ENCODE measurements at places on chromosomes 7 and 10.

- no peak for DNase-seq
These were observed 1047.6 kb upstream of the AUTS2 start for GRCh38 chr7:68550635-68551034.

DNA sequence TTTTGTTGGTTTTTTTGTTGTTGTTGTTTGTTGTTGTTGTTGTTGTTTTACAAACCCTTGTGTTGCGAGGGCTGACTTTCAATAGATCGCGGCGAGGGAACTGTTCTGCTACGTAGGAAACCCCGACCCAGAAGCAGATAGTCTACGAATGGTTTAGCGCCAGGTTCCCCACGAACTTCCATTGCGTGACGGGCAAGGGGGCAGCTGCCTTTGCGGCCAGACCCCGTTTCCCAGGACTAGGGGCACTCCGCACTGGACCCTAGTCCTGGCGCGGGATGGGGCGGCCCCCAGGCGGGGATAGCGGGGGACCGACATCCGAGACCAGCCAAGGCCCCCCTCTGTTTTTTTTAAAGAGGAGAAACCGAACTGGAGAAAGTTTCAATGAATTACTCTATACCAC is 119.6 kb downstream of the LRRTM3 start:
- DNase-seq, result no peak

GRCh38 chr10:71714031-71714410 is 5.6 kb downstream of the C10orf105 start:
- peak; percentile 65 for DNase-seq

DNA sequence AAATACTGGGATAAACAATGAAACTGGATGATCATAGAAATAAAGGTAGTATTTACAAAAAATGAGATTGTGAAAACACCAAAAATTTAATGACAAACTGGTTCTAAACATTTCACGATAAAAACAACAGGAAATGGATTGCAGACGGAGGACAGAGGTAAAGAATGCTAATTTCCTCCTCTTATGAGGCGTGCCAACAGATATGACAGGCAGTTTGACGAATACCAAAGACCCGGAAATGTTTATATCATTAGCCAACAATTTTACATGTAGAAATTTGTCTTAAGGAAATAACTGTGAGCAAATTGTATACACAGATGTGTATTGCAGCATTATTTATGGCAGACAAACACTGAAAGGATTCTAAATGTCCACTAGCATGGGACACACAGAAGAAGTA is 162.0 kb upstream of the MGMT start:
- no peak for DNase-seq

- DNase-seq, result no peak
These were observed 12.0 kb upstream of the KCNMA1 start for GRCh38 chr10:77649333-77650331.

DNA sequence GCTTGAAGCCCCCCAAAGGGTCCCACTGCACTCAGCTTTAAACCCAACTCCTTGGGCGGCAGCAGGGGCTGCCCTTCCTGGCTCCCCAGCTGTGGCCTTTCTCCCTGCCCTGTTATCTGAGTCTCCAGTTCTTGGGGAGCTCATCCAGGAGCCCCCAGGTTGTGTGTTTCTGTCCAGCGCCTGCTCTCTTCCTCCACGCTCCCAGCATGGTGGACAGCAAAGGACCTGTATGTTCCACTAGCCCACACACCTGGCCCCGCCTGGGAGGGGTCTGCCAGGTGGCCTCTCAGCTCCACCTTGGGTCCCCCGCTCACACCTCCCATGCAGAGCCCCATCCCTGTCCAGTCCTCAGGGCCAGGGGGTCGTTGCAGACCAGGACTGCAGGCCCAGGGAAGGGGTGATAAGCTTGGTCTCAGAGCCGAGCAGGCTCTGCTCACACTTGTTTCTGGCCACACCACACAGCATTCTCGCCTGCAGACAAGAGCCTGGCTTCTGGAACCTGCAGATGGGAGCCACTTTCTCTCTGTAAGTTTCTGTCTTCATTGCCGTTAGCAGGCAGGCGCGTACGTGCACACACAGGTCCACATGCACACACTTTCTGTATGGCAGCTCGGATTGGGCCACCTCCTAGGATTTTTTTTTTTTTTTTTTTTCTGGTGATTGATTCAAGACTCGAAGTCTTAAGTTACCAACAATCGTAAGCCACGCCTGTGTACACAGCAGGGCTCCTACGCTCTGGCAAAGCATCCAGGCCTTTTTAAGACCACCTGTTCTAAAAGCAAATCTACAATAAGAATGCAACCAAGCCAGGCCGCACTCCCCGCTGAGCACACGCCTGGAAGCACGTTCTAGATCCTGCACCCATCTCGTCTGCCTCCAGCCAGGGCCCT is 104.6 kb downstream of the CYTH3 start:
- DNase-seq, result no peak

DNA sequence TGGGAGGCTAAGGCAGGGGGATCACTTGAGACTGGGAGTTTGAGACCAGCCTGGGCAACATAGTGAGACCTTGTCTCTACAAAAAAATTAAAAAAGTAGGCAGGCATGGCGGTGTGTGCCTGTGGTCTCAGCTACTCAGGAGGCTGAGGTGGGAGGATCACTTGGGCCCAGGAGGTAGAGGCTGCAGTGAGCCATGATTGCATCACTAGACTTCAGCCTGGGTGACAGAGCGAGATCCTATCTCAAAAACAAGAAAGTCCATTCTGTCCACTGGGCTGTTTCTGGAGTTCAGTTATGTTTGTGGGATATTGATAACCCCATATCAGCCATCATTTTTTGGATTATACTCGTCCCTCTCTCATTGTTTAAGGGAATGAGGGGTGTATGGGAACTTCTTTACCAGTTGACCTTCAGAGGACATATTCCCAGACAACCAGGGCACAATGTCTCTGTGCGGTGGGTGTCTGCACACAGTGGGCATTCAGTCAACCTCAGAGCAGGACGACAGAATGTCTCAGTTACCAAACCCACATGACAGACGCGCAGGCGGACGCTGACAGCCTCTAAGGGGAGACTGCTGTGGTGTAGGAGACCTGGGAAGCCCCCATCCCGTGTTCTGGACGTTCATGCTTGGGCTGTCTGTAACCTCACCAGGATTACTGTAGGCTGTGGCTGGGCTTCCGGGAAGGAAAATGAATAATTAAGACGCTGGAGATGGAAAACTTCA is 69.4 kb downstream of the CARD11 start:
- no peak for DNase-seq

GRCh38 chr7:2566890-2567678 is 8.3 kb downstream of the IQCE start:
- DNase-seq, result no peak

DNA sequence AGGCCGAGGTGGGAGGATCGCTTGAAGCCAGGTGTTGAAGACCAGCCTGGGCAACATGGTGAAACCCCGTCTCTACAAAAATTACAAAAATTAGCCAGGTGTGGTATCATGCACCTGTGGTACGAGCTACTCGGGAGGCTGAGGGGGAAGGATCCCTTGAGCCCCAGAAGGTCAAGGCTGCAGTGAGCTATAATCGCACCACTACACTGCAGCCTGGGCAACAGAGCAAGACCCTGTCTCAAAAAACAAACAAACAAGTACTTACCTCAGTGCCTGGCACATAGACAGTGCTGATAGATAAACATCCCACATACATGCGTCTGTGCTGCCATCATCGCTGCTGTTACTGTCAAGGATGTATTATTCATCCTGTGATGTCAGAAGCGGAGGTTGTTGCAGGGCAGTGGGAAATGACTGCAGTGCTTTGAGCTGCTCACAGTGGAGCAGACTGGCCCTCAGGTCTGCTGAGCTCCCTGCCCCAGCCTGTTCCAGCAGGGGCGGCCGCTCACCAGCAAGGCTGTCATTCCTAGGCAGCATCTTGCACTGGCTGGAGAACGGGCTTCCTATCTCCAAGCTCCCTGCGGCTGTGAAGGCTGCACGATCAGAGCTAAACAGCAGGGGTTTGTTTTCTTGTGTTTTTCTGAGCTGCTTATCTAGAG is 18.6 kb downstream of the FOXK1 start:
- DNase-seq, result no peak

GRCh38 chr7:56092789-56093531 is at the start of gene PHKG1:
TSS of gene PHKG1 (minus strand) at chr7:56092952. CDS start at chr7:56088941, 4,011 bp downstream.
- peak; percentile 86 for DNase-seq

GRCh38 chr10:4081685-4082111 is 296.7 kb upstream of the KLF6 start:
- no peak for DNase-seq

DNA sequence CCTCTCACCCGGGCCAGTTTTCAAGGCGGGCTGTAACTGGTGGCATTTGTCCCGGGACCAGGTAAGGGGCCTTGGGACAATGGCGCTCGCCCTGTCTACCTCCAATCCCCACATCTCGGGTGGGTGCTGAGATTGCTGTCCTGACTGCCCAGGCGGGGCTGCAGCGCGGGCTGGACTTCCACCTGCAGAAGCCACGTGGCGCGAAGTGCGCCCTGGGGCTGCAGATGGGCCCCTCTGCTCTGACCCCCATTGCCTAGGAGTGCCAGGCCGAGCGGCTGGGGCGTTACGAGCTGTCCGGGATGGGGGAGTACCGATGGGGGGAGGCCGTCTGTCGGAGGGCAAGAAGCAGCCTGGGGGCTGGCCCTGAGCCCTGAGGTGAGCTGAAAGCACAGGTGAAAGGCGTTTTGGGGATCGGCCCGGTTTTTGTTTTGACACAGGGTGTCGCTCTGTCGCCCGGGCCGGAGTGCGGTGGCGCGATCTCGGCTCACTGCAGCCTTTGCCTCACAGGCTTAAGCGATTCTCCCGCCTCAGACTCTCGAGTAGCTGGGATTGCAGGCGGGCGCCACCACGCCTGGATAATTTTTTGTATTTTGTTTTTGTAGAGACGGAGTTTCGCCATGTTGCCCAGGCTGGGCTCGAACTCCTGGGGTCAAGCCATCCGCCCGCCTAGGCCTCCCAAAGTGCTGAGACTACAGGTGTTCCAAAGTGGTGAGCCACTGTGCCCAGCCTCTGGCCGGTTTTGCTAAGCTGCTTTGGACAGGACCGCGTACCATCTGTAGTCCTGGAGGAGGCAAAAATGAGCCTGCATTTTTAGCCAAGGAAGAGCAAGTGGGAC is at the start of gene SFXN2:
Gene SFXN2, plus strand, starts transcription at position 16 of the 835 bp plus-strand sequence. CDS start 12,001 bp downstream, outside the sequence.
- peak; percentile 80 for DNase-seq

DNA sequence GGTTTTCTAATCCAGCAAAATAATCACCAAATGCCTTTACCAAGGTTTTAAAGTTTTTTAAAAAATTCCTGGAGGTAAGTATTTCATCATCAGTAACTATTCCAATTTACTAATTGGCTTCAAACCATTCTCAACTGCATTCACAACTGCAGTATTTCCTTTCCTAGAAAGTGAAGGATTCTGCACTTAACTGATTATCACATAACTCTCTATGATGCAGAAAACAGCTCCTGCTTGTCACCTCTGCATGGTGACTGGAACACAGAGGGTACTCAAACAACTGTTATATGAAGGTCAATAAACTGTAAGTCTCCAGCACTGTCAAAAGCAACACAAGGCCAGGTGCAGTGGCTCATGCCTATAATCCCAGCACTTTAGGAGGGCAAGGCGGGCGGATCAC is 42.6 kb downstream of the SRPK2 start:
- DNase-seq, result no peak

DNA sequence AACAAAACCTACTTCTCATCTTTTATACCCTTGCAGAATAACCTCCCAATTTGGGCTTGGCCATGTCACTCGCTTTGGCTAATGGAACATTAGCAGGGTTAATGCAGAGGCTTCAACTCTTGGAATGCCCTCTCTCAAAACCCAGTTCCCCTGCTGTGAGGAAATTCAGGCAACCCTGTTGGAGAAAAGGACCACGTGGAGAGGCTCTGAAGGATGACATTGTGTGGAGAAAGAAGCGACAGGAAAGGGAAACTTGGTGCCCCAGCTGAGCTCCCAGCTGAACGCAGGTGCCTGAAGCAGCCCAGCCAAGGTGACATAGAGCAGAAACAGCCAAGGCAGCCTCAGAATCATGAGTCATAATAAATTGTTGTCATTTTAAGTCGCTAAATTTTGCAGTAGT is 214.2 kb upstream of the GHITM start:
- no peak for DNase-seq

DNA sequence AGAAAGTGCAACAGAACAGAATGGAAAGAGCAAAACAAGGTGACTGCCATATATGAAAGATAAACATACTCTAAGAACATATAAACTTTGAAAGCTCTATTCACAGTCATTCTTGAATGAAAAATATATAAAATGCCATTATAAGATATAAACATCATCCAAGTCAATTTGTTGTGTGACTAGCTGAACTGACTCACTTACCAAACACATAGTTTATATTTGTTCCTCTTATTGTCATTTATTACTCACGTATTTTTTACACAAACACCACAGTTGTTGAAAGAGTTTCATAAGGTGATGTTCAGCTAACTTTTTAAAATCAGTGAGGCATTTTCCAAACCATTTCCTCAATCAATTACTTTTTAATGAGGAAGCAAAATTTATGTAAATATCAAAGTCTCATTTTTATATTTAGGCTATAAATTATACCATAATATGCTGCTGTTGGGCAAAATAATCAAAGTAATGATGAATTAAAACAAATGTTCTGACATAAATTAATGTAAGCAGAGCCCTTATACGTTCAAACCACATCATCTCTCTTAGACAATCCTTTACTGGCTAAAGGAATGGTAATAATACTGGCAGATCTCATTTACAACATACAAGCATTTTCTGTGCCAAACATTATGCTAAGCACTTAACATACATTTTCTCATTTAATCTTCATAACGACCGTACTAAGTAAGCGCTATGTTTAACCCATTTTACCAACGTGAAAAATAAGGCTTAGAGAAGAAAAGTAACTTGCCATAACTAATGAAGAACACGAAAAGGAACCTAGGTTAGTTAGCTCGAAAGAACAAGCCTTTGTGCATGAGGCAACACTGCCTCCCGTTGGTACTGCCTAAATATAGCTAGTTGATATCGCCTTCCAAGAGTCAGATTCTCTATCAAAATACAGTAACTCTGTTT is 7.3 kb downstream of the LRRN3 start:
- DNase-seq, result no peak

DNA sequence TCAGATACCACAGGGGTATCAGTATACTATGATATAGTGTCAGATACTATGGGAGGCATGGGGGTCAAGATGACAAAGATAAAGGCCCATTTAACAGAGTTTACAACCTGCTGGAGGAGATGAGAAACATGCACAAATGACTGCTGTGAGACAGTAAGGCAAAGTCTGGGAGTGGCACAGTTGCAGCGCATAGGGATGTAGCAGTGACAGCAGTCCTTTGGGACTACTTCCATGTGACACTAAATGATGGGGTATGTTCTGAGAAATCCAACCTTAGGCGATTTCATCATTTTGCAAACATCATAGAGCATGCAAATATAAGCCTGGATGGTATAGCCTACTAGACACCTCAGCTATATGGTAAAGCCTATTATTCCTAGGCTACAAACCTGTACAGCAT is 56.8 kb downstream of the CDK1 start:
- DNase-seq, result no peak

- DNase-seq, result no peak
These were observed 71.8 kb downstream of the HHEX start for GRCh38 chr10:92761571-92761970.

Data from suprapubic skin (tissue), 4 donors.